ENCODE measurements at places on chromosomes 6 and 20. TPM values are rescaled to one million over a fixed set of nuclear protein-coding genes. Genes with fewer than 3 reads are reported as not detected.

Gene DEFB115
- not detected for polyA plus RNA-seq

Gene ESR1
- polyA plus RNA-seq = 0.09 TPM

Gene LRRC73
- polyA plus RNA-seq = 1.9 TPM

Gene CEP85L
- 1.0 TPM for polyA plus RNA-seq

Gene HMGCLL1
- polyA plus RNA-seq = 1.8 TPM

Gene PCIF1
- 20.8 TPM for polyA plus RNA-seq

Gene BHLHE23
- polyA plus RNA-seq = 0.03 TPM

Gene PSORS1C1
- 0.13 TPM for polyA plus RNA-seq

Gene LATS1
- 2.9 TPM for polyA plus RNA-seq

Gene ULBP1
- polyA plus RNA-seq = 0.07 TPM

Gene RAET1G
- polyA plus RNA-seq = not detected

Gene OSBPL2
- polyA plus RNA-seq = 30.3 TPM

Gene ABHD16B
- 0.59 TPM for polyA plus RNA-seq

Gene PPP1R16B
- polyA plus RNA-seq = 5.4 TPM

Gene GRM4
- not detected for polyA plus RNA-seq

Gene TFAP2A
- polyA plus RNA-seq = 0.95 TPM

Gene RGS17
- 0.07 TPM for polyA plus RNA-seq

Gene SIRPB2
- 0.88 TPM for polyA plus RNA-seq

Gene TPD52L1
- 42.5 TPM for polyA plus RNA-seq

Gene GPR31
- polyA plus RNA-seq = not detected

Gene OR2B6
- polyA plus RNA-seq = not detected

Gene PI16
- 6.3 TPM for polyA plus RNA-seq

Gene ZC2HC1B
- not detected for polyA plus RNA-seq

Gene DBNDD2
- polyA plus RNA-seq = 353 TPM

Gene GNMT
- polyA plus RNA-seq = 2.6 TPM

Gene TFAP2D
- polyA plus RNA-seq = not detected

Gene ZNF217
- 3.3 TPM for polyA plus RNA-seq

Gene SLC32A1
- not detected for polyA plus RNA-seq

Gene COL12A1
- 6.2 TPM for polyA plus RNA-seq

Gene WFDC12
- polyA plus RNA-seq = not detected

Gene ANGPT4
- 0.14 TPM for polyA plus RNA-seq

Gene HLA-DOA
- polyA plus RNA-seq = 2.1 TPM

Gene CRIP3
- polyA plus RNA-seq = 72.3 TPM

Gene IL20RA
- 1.8 TPM for polyA plus RNA-seq

Gene EPPIN
- polyA plus RNA-seq = not detected

Gene EPB41L1
- polyA plus RNA-seq = 8.0 TPM

Gene KCNK15
- polyA plus RNA-seq = 0.22 TPM

Gene SYCP2
- 7.5 TPM for polyA plus RNA-seq

Gene BANF2
- not detected for polyA plus RNA-seq

Gene VNN1
- polyA plus RNA-seq = 0.23 TPM

Gene INSM1
- 0.07 TPM for polyA plus RNA-seq

Gene SDCBP2
- 2.7 TPM for polyA plus RNA-seq

Gene NECAB3
- 36.6 TPM for polyA plus RNA-seq
